Activated naive CD4-positive, alpha-beta T cell treated with anti-CD3 and anti-CD28 coated beads for 36 hours (primary cell): ENCODE measurements at places on chromosomes 13 and 19.

GRCh38 chr13:95494082-95494681, 58.3 kb upstream of the CLDN10 start:
- DNase-seq: no peak

- no peak for DNase-seq
These were observed 27.9 kb downstream of the ZBTB7A start for GRCh38 chr19:4038661-4039423.

DNA sequence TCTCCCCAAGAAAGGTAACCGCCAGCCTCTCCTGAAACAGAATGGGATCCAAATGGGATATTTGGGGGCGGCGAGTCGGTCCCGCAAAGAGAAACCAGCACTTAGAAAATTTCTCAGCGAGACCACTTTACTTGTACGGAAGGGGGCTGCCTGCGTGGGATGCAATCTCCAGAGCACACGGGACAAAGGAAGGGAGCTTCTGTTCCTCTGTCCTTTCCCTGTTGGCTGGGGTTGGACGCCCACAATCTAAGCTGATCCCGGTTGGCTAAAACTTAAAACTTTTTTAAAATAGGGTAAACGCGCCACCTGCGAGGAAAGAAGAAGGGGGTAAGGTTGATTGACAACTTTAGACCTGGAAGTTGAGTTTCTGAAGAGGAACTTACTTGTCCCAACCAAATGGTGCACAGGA, 826 bp upstream of the BSG start:
- DNase-seq: peak; percentile 51

DNA sequence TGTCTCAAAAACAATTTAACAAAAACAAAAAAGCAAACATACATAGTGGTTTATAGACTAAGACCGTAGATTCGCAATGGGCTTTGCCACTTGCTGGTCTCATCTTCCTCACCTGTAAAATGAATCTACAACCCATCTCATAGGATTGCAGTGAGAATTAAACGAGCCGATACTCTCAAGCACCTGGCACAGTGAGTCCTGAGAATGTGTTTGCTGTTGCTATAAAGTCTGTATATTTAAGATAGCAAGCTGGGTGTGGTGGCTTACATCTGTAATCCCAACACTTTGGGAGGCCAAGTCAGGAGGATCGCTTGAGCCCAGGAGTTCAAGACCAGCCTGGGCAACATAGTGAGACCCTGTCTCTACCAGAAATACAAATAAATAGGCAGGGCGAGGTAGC, 22.5 kb downstream of the EXOC3L2 start:
- no peak for DNase-seq

- DNase-seq: no peak
These were observed 188.8 kb upstream of the GPC6 start for GRCh38 chr13:93037780-93038179.

GRCh38 chr19:1672038-1672768, 19.8 kb upstream of the TCF3 start:
- peak; percentile 59 for DNase-seq

DNA sequence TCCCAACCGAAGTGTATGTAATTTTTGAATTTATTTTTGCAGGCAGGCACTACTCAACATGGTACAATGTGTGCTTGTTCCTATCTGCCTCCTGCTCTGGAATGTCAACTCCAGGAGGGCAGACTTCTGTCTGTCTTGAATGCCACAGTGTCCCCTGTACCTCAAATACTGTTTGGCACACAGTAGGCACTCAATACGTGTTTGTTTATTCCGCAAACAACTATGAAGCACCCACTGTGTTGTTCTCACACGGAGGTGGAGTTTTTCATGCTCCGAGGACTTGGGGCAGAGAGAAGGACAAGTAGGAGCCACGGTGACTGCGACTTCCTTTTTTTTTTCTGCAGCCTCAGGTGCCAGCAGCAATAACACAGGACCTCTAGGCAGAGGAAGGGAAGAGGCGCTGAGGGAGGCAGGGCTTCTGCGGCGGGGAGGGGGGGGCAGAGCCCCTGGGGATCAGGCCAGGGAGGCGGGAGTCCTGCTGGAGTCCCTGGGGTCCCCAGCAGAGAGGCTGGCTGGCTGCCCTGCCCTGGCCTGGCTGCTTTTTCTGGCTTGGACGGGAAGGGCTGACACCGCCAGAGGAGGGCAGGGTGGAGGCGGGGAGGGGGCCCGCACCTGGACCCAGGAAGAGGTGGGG, 29.3 kb upstream of the TNFAIP8L1 start:
- no peak for DNase-seq

DNA sequence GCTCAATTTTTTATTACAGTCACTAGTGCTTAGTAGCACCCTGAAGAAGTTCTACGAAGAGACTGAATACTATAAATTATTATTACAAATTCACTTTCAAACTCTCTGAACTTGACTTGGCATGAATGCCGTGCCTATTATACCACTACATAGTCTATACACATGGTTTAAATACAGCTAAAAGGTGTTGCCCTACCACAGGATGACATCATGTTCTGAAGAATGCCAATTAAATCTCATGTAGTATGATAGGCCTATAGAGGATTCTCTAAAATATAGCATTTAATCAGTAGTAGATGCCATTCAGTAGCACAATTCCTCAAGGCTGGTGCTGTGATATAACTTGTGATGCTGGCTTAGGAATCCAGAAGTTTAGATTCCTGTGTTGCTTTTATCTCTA, 16.7 kb upstream of the POSTN start:
- DNase-seq: no peak

- DNase-seq: no peak
These were observed 2.9 kb upstream of the ZNF700 start for GRCh38 chr19:11921852-11922495.

- no peak for DNase-seq
These were observed 303.5 kb downstream of the DLEU7 start for GRCh38 chr13:50539791-50540530.

DNA sequence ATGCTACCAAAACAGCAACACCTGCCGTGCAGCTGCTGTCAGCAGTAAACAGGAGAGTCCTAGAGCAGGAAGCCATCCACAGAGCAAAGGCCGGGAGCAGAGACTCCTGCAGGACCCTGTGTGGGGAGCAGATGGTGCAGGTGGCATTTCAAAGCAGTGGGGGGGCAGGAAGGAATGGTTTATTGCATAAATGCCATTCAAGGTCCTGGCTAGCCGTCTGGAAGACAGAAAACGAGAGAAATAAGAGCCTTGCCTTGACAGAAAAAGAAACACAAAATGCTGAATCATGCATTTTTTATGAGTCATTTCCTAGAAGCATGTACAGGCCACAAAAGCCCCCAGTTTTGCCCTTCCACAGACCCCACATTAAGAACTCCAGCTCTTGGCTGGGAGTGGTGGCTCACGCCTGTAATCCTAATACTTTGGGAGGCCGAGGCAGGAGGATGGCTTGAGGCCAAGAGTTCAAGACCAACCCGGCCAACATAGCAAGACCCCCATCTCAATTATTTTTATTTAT, 5.4 kb downstream of the RSPH6A start:
- DNase-seq: peak; percentile 34

DNA sequence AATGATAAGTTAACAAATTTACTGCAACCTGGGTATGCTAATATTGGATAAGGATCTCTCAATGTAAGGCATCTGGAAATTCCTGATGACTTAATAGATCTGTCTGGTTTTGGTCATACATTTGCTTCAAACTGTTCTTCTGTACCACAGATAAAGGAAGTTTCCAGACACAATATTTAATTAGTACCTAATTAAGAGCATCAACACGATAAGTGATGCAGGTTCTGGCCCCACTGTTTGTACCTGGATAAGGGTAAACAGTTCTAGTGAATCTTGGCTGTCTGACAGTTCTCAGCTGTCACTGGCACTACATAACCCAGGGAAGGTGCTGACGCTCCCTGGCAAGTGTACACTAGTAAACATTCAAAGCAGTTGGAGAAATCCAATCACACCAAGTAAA, 165.6 kb downstream of the MZT1 start:
- DNase-seq: no peak

DNA sequence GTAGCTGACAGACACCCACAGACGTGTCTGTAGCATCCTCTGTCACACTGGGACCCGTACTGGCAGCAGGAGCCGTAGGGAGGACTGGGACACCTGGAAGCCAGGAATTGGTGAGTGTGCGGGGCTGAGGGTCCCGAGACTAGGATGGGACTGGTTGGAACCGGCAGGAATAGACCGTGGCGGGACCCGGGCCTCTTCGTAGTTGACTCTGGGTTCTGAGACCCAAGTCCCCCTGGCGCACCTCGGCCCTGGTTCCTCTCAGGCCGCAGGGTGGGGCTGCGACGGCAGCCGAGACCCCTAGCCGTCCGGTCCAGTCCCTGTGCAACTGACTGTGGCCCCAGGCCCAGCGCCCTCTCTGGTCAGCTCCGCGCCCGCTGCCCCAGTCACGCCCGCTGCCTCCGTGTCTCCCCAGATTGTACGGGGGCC, 64.7 kb downstream of the ZNF823 start:
- no peak for DNase-seq

DNA sequence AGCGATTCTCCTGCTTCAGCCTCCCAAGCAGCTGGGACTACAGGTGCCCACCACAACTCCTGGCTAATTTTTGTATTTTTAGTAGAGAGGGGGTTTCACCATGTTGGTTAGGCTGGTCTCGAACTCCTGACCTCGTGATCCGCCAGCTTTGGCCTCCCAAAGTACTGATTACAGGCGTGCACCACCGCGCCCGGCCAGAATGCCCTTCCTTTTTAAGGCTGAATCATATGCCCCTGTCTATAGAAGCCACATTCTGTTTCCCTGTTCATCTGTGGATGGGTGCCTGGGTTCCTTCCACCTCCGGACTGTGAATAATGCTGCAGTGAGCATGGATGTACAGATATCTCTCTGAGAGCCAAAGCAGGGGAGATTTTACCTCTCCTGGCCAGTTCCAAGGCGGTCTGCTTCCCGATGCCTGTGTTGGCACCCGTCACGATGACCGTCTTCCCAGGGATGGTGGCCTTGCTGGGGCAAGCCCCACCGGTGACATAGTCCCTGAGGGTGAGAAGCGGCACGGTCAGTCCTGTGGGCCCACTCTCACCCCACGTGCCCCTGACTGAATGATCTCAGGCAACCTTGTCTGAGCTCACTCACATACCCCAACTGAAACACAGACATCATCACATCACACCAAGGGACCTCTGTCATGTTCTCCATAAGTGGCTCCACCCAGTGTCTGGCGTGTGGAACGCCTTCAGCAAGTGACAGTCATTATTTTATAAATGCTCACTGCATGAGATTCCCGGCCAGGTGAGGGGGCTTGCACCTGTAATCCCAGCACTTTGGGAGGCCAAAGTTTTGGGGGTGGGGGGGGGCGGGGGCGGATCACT, 4.0 kb downstream of the RDH13 start:
- DNase-seq: no peak

GRCh38 chr13:78586706-78587105, 16.6 kb downstream of the POU4F1 start:
- no peak for DNase-seq

- peak; percentile 79 for DNase-seq
These were observed 170.6 kb downstream of the FLT1 start for GRCh38 chr13:28324181-28324789.

DNA sequence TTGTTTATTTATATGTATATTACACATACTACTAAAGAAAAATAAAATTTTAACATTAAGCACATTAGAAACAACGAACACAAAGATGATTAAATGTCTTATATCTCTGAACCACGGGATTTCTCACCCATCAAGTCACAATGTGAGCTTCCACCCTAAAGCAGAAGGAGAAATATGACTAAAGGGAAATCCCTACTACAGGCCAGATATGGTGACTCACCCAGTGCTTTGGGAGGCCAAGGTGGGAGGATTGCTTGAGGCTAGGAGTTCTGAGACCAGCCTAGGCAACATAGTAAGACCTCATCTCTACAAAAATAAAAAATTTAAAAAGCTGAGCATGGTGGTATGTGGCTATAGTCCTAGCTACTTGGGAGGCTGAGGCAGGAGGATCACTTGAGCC, 24.6 kb downstream of the DCT start:
- peak; percentile 42 for DNase-seq

DNA sequence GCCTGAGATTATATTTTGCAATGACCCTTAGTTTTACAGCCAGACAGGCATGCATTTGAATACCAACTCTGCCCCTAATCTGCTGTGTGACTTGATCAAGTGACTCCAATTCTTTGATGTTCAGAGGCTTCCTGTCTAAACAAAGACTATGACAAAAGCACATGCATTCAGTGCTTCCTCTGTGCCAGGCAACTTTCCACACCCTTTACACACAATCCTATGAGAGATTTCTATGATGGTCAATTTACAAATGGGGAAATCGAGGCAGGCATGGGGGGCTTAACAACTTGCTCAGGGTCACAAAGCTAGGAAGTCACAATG, 3.7 kb upstream of the LYPD3 start:
- peak; percentile 20 for DNase-seq

DNA sequence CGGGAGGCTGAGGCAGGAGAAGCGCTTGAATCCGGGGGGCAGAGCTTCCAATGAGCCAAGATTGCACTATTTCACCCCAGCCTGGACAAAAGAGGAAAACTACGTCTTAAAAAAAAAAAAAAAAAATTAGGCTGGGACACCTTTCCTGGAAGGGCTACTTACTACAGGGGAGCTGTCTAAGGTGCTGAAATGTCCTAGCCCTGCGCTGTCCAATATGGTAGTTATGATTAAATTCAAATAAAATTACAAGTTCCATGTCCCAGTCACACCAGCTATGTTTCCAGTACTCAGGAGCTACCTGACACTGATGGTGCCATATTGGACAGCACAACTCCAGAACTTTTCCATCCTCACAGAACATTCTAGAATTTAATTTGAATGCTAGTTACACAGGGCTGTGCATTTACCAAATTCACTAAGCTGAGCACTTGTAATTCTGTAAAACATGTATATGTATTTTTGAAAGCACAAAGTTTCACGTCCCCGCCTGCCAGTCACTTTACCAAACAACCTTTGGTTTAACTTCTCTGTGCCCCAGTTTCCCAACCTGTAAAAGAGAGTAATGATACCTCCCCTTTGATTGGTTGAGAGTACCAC, 9.2 kb upstream of the ZSCAN22 start:
- peak; percentile 30 for DNase-seq

GRCh38 chr19:18408053-18408476, 10.6 kb upstream of the LRRC25 start:
- DNase-seq: peak; percentile 46

GRCh38 chr19:55304279-55304978, 20.6 kb downstream of the BRSK1 start:
- DNase-seq: peak; percentile 65
